ENCODE measurements at places on chromosomes 6 and 20.

GRCh38 chr6:110761371-110761770 lies 53.9 kb downstream of the CDK19 start:
- DNase-seq = no peak

- DNase-seq = no peak
Measured at GRCh38 chr6:27255866-27256265, 8.4 kb downstream of the PRSS16 start.

- DNase-seq = no peak
Measured at GRCh38 chr20:38308047-38308438, 4.1 kb downstream of the BPI start.

DNA sequence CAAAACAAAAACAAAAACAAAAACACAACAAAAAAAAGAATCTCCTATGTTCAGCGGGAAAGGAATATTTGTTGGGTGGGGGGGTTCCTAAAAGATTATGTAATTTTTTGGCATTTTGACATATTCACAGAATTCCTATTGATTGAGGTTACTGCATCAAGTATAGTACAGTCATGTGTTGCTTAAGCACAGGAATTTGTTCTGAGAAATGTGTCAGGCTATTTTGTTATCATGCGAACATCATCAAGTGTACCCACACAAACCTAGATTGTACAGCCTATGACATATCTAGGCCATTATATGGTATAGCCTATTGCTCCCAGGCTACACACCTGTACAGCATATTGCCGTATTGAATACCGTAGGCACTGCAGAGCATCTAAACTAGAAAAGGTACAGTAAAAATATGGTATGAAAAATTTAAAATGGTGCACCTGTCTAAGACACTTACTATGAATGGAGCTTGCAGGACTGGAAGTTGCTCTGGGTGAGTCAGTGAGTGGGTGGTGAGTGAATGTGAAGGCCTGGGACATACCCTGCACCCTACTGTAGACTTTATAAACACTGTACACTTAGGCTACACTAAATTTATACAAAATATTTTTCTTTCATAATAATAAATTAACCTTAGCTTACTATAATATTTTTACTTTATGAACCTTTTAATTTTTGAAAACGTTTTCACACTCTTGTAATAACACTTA lies 110.6 kb downstream of the CDKAL1 start:
- DNase-seq = no peak

GRCh38 chr20:603116-603640 lies 6.9 kb downstream of the TCF15 start:
- DNase-seq = no peak

- no peak for DNase-seq
Measured at GRCh38 chr6:150448221-150448620, 79.4 kb downstream of the IYD start.

- peak; percentile 47 for DNase-seq
Measured at GRCh38 chr6:12010635-12011275, 1.4 kb upstream of the HIVEP1 start.

- peak; percentile 30 for DNase-seq
Measured at GRCh38 chr6:56292505-56293181, 45.3 kb upstream of the COL21A1 start.

GRCh38 chr6:77038807-77039206 lies 424.5 kb downstream of the HTR1B start:
- no peak for DNase-seq

- DNase-seq = no peak
Measured at GRCh38 chr20:19519466-19519865, 238.6 kb upstream of the RIN2 start.

DNA sequence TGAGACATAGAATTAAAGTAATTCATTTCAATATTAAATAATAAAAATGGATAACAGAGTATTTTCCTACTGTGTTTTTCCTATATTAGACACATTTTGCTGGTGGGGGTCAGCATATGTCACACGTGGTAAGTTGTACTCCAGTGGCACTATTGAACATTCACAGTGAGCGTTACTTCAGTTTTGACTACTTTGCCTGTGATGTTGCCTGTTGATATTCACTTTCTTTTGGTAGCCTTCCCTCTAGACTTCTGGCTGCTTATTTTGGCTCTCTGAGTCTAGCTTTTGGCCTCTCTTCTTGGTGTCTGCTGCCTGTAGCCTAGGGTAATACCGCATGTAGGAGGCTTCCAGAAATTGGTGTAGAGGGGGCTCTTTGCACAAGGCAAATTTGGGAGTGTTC lies 64.4 kb upstream of the TFB1M start:
- DNase-seq = no peak

- no peak for DNase-seq
Measured at GRCh38 chr6:753486-753885, 60.5 kb upstream of the EXOC2 start.

DNA sequence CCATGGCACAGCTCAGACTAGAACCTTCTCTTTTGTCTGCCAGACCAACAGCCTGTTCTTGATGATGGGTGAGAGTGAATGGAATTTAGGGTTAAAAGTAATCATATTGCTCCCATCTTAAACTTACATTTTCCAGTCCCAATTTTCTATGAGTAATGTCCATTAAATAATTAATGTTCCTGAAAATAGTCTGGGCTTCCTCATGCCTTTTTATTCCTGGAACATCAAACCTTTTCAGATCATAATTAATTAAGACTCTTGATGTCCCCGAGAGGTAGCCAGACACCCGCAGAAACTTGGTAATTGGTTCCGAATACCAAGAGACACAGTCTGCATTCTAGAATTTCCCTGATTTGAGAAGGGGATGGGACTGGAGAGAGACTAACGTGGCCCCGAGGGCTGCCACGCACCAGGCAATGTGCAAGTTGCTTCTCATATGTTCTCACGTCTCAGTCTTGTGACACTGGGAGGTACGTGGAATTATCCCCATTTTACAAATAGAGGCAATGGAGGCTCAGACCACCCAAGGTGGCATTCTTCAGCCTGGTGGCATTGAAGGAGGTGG lies 78.6 kb upstream of the TOX2 start:
- DNase-seq = no peak

- no peak for DNase-seq
Measured at GRCh38 chr6:38679668-38680067, 23.3 kb downstream of the GLO1 start.

DNA sequence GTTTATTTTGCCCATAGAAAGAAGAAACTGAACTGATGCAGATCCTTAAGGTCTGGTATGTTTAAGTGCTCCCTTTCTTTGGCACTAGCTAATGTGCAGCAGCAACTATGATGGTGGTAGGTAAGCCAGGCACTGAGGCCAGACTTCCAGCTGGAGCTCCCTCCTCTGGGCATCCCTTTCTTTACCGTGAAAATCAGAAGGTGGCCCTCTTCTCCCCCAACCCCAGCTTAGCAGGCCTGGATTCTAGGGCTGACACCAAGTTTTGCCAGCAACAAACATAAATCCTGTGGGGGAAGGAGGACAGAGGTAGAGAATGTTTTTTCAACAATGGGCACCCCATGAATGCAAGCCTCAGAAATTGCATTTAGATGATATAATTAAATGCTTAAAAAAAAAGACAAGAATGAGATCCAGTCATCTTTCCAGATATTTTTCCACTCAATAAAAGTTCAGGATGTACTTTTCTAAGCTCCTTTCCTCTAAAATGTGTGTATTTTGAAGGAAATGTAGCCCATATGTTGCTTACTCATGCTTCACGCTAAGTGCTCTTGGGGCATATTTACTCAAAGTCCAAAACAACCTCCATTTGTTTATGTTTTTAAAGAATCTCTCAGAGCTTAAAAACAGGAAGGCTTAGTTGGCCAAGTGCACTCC lies 123.9 kb upstream of the NXT1 start:
- DNase-seq = no peak

GRCh38 chr20:44666066-44666465 lies 14.6 kb upstream of the ADA start:
- DNase-seq = no peak

DNA sequence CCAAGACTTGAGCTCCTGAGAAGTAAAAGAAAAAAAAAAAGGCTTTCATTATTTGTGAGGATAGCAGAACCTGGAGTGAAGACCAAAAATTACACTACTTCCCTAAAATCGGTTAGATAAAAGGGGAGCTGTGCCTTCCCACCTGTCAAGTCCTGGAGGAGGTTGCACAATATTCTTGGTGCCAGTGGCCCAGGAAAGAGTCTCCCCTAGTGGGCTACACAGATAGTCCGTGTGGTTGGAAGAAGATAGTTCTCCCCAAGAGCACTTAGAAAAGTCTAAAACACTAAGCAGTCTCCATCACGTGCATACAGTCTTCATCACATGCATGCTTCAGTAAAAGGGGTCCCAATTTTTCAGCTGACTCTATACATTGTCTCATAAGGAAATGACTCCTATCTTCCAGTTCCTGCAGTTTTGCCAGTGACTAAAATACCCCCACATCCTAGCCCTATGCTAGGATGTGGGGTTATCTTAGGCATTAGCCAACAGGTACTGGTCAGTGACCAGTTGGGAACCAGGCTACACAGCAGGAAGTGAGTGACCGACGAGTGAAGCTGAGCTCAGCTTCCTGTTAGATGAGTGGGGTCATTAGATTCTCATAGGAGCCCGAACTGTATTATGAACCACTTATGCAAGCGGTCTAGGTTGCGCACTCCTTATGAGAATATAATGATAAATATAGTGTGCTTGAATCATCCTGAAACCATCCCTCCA lies 199.5 kb upstream of the FAM83B start:
- no peak for DNase-seq

- no peak for DNase-seq
Measured at GRCh38 chr6:16374461-16375200, 136.2 kb downstream of the GMPR start.

GRCh38 chr6:120938164-120938875 lies 396.0 kb downstream of the TBC1D32 start:
- DNase-seq = no peak

All from LNCaP clone FGC (cell line).